ENCODE measurements at places on chromosomes 3 and 15.

DNA sequence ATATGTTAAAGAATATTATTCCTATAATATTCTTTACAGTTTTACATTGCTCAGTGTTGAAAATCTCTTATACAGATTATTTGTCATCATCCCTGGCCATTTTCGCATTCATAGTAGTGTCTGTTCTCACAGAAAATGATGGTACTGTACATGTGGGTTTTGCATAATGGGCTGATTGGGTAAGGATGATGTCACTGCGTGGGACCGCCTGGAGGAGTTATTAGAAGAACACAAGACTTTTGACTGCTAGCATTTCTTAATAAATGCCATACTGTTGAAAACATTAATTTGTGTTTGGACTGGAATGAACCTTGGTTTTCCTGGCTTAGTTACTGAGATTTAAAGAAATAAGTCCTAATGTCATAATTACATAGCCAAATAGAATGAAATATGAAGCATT is 20.3 kb downstream of the LRCH3 start:
- no peak for DNase-seq

DNA sequence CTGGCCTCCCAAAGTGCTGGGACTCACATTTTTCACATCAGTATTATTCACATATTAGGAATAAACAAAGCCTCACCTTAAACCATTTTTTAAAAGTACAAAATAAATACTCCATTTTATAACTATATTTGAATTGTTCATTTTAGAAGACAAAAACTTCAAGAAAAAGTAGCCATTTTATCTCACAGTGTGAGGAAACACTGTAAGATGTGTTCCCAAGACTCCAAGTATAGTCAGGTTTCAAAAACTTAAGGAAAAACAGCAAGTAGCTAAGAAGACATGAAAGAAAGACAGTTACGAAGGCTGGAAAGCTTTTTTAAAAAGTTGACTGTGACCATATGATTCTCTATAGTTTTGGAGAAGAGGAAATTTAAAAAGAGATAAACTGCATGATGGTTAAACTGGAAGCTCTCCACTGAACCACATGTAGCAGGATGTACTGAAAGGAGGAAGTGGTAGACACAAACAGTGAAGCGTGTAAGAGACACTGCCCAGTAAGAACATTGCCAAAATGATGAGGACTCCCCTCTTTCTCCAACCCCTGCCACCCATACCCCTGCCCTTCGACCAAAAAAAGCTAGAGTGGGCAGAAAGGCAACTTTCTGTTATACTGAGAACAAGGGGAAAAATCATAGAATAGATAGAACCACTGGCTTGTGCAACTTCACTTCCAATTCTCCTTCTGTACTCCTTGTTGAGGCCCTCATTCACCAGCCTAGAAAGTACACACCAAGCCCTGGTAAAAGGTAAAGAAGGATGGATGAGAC is 6.2 kb upstream of the TMF1 start:
- no peak for DNase-seq

GRCh38 chr3:116338713-116339112 is 106.6 kb downstream of the LSAMP start:
- no peak for DNase-seq

GRCh38 chr15:55322467-55322866 is 3.4 kb downstream of the PIGB start:
- no peak for DNase-seq

DNA sequence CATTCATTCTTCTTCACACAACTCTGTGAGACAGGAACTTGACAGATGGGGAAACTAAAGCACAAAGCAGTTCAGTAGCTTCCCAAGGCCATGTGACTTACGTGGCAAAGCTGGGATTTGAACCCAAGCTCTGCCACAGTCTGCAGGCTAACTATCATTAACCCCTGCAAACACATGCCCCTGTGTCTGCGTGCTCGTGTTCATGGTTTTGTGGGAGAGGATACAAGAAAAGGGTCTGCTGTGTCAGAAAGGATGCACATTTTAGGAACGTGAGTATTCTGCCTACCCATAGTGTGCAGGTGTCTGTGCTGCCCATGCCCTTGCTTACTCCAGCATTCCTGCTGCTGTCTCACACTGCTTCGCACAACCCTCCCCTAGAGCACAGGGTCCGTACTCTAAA is 137.0 kb downstream of the CHDH start:
- no peak for DNase-seq

DNA sequence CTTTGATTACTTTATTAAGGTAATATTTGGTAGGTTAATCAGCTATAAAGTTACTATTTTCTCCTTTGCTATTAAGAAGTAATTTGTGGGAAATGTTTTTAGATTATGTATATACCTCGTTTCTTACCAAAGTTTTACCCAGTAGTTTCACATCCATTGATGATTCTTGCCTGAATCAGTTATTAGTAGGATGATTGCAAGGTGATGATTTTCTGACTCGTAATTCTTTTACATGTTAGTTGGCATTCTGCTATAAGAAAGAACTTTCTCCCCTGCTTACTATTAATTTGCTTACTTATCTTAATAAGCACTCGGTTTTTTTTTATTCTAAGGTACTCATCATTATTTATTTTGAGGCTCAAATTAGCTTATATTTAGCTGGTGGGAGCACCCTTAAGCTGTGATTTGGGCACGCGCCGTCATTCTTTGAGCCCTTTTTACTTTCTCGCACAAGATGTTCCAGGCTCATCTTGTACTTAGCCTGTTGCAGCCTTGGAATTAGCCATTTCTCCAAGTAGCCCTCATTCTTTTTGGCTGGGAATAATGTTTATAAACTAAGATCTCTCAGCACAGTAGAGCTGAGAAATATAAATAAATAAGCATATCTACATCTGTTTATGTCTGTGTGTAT is 15.3 kb downstream of the USP3 start:
- no peak for DNase-seq

DNA sequence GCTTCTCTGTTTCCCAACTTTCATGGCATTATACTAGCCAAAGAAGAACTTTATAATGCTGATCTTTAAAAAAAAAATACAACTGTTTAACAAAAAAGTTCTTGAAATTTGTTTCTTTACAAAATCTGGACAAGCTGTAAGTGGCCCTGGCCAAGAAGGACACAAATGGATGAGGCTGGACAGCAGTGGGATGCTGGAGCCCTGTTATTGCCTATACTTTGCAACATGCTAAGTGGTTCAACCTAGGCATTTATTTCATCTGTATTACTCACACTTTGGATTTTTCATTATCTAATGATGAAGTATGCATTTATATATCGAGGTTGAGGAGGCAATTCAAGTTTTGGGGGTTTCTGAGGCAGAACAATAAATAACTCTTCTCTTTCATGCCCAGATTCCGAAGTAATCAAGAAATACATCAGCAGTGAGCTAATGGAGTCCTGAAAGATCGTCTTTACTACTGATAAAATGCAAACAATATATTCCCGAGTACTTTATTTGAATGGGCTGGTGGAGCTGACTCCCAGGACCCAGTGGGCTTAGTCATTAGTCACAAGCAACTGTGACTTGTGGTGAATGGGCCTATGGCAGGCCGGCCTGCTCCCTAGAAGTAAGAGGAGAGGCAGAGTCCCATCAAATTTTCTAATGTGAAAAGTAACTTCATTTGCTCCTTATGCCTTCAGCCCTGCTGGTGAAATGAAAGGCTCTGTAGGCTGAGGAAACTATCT is 177.3 kb upstream of the DPH6 start:
- DNase-seq, result no peak

DNA sequence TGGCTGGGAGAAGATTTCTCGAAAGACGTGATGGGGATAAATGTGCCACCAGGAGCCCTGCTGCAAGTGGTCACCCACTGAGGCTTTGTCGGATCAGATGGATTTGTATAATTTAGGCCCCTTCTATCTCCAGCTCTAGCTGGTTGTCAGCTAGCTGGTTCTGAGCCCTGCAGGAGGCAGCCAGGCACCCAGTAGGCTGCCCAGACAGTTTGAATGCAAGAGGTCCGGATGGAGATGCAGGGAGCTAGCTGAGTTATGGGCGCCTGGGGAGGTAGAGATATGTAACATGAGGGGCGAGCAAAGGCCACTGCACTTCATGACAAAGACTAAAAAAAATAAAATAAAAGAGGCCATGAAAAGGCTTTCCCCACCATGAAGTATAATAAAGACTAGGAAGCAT is 35.1 kb upstream of the ADPGK start:
- no peak for DNase-seq

DNA sequence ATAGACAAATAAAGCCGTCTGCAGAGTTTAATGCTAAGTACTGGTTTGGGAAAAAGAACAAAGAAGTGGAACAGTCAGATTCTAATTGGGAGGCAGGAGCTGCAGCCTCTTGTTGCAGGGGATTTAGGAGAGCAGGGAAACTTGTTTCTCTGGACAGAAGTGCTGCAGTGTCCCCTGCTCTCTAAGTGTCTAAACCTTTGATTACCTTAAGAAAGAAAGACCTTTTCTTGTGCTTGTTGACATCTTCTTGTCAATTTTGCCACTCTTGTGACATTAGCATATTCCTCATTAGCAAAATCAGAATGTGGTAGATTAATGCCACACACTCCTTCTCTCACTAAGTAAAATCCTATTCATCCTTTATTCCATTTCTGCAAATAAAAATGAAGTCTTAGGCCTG is 38.8 kb downstream of the TRAT1 start:
- no peak for DNase-seq

GRCh38 chr15:58019503-58020376 is 45.8 kb downstream of the ALDH1A2 start:
- no peak for DNase-seq

DNA sequence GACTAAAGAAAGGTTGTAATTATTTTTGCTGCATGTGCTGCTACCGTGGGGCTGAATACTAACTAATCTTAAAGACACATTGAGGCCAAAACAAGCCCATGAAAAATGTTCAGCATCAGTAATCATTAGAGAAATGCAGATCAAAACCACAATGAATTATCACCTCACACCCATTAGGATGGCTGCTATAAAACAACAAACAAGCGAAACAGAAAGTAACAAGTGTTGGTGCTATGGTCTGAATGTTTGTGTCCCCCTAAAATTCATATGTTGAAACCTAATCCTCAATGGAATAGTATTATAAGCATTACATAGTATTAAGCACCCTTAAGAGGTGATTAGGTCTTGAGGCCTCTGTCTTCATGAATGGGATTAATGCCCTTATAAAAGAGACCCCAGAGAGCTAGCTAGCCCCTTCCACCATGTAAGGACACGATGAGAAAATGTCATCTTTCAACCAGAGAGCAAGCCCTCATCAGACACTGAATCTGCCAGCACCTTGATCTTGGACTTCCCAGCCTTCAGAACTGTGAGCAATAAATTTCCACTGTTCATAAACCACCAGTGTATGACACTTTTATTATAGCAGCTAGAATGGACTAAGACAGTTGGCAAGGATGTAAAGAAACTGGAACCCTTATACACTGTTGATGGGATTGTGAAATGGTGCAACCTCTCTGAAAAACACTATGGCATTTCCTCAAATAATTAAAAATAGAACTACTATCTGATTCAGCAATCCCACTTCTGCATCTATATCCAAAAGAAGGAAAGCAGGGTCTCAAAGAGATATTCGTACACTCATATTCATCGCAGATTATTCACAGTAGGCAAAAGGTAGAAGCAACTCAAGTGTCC is 76.1 kb downstream of the REC114 start:
- no peak for DNase-seq

DNA sequence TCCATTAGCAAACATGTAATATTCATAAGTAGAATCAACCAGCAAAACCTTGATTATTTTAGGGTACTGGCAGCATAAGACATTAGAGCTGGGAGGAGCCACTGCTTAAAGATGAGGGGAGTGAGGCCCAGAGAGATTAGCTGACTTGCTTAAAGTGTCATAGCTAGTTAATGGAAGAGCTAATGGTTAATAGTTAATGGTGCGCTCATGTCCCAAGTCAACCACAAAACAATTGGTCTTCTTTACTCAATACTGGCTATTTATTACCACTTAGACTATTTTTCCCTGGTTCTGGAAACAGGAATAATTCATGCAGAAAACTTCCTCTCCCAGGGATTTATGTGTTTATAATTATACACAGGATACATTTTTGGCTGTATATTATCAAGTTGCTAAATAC is 33.1 kb downstream of the EIF4E3 start:
- no peak for DNase-seq

DNA sequence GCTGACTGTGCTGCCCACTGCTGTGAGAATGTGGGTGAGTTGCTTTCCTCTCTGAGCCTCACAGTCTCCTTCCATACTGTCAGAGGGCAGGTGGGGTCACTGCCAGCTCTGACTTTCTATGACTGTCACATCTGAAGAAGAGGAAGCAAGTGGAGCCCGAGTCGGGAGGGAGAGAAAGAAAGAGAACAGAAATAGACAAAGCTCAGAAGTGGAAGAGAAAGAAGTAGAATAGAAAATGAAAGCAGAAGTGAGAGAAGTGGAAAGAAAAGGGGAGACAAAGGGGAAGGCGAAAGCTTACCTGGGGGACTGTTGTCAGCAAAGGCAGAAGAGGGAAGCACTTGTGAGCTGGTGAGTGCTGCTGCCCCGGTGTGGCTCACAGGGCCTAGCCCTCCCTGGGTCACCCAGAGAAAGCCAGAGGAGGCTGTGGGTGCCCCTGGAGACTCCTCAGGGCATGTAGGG is 57.9 kb downstream of the EPHB1 start:
- DNase-seq, result no peak

DNA sequence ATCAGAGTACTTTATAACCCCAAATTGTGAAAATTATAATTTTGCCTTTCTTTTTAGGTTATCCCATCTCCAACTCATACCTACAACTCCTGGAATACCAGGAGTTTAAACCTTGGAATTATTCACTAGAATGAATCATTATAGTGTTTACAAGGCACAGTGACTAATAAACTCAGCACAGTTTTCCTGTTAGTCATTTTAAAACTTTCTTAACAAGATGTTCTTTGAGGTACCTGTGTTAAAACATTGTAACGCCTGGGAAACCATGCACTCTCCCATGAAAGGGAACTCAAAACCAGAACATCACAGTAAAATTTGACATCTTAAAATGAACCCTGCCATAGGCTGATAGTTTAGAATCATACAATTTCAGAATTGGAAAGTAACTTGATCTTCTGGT is 132.4 kb upstream of the OSTN start:
- no peak for DNase-seq
